ENCODE measurements at places on chromosomes 3 and 15.

- DNase-seq, result no peak
These were observed 343.0 kb downstream of the MFSD1 start for GRCh38 chr3:159144891-159145290.

- no peak for DNase-seq
These were observed 1.6 kb downstream of the EIF4A2 start for GRCh38 chr3:186784820-186785494.

- peak; percentile 58 for DNase-seq
These were observed 13.2 kb upstream of the ADPGK start for GRCh38 chr15:72796515-72797337.

DNA sequence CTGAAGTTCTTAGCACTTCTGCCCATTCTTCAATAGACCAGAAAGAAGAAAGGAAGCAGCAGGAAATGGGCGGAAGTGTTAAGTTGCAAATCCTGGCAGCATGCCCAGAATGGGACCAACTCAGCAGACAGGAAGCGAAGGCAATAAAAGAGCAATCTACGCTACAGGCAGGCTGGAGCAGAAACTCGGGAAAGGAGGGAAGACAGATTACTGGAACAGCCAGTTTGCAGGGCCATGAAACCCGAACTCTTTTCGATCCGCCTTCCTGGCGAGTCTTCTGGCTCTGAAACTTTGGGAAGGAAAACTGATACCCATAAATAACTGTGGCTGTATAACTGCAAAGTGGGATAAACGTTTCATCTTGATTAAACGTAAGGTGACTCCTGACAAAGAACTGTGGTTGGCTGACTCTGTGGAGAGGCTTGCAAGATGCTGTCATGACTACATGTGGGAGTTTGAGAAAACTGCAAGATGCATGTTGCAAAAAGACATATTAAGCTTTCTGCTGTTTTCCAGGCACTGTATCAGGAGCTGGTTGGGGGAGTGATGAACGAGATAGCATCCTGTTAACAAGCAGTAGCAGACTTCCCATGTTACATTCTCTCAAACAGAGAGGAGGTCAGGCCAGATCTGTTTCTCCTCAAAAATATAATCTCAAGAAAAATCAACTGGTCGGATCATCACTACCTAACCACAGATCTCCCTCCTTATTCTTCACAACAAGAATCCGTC lies 67.8 kb downstream of the FMN1 start:
- DNase-seq, result peak; percentile 4

DNA sequence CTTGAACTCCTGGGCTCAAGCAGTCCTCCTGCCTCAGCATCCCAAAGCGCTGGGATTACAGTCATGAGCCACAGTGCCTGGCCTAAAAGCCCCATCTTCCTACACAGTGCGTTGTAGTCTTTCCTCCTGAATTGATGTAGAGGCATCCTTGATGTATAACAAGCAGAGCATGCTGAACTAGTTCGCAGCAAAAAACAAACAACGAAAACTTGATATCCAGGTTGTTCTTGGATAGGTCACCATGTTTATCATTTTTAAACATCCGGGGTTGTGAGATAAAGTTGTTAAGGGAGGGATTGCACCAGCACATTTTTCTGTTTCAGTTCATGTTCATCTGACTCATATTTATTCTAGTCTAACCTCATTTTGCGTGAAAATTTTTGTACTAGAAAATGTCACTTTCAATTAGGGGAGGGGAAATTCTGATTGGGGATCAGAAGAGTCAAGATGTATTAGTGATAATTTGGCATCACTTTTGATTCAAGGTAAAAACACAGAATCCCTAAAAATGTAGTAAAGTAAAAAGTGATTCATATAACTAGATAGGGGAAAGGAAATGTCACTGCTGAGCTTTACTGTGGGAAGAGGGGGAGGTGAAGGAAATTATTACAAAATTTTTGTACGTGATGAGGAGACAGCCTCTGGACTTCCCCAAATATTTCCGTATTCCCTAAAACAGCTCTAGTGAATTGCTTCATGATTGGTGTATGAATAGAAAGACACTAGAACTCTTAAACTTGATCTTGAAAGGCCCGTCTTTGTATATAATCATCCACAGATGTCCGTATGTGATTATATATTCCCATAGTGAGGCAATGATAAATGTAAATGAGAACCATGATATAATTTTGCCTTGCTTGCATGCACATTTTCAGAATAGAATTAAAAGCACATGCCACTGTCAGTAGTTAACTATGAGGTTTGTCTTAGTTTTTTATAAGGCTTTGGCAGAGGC lies 22.9 kb downstream of the RAB8B start:
- DNase-seq, result no peak

DNA sequence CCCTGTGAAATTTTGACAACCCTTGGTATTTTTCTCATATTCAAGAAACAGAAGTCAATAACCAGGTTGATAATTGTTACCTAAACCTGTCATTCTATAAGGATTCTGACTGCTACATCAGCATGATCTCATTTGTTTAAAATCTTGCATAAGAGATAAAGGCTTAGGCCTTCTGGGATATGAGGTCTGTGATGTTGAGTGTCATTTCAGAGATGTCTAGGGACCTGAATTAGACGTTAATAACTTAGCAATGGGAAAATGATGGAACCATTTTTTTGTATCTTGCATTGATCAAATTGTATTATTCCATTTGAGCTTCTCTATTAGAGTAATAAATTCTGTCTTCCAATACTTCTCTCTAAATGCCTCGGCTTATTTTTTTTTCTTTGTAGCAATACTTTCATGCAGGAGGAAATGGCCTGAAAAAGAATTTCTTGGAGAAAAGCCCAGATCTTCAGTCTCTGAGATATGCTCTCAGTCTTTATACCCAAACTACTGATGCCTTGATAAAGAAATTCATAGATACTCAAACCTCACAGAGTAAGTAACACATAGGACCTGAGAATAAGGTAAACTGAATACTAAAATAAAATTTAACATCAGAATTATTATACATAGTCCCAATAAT lies 589.3 kb downstream of the UNC13C start:
- no peak for DNase-seq

- DNase-seq, result peak; percentile 2
These were observed 24.4 kb downstream of the ONECUT1 start for GRCh38 chr15:52765785-52766184.

DNA sequence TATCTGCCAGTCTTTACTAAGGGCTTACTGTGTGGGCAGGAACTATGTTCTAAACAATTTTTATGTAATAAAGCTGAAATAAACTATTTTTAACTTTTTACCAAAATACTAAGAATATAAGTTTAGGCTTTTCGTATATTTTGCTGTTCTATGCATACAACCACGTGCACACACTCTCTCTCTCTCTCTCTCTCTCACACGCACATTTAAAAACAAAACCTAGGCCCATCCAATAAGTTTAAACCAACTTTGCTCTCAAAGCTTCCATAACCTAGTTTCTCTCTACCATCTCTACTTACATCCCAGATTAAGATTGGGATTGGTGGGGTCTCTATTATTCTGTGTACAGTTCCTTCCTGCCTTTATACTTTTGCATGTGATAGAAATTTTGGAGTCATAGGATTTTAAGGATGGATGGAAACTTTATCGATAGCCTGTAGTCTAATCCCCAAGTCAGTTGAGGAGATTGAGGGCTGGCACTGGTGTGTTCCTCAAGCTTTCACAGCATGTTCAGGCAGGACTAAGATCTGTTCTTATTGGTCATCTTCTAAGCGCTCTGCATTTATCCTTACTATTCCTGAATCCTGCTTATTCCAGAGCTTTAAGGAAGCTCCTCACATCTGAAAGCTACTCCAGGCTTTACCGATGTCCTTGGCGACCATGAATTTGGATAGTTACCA lies 1.8 kb downstream of the GPR171 start:
- DNase-seq, result no peak

Data from NCI-H146 (cell line).